GM20000 (cell line): ENCODE measurements at places on chromosomes 6 and 20.
A peak's percentile ranks its signal among the peaks of the same experiment; 100 is the strongest.

- DNase-seq = no peak
These were observed 216.5 kb downstream of the PTPRK start for GRCh38 chr6:128303870-128304269.

GRCh38 chr6:91483415-91484105, 896.7 kb upstream of the MAP3K7 start:
- DNase-seq = no peak

DNA sequence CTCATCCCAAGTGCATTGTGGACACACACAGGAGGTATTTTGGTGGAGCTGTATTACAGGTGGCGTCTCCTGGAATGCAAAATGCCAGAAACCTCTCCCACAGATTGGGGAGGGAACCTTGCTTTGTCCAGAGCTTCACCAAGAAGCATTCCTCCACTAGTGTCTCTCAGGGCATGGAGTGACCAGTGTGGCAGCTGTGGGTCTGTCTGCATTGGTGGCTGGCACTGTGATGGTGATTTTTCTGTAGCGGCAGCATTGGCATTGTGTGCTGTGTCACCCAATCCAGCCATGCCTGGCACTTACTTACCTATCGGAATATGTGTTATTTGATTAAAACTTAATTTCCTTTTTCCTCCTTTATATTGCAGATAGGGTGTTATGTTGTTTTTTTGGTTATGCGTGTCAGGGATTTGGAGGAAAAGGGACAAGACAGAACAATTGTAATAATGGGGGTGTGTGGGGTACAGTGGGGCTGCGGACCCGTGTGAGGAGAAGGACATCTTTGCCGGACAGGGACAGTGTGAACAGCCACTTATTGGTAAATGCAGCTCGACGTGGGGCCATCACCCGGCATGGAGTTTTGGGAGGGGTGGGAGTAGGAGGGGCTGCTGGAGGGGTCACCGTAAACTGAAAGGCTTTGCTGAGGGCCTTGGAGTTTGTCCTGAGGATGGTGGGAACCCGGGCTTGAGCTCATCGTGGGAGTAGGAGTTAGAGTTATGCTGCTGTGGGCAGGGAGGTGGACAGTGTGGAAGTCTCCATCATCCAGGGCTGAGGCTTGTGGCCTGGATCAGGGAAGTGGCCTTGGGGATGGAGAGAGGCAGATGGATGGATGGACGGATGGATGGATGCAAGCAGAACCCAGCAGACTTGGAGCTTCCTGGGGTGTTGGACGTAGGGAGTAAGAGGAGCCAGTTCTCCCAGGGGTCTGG, 105.0 kb downstream of the SYCP2 start:
- no peak for DNase-seq

GRCh38 chr6:14861491-14861943, 384.4 kb upstream of the JARID2 start:
- DNase-seq = no peak

GRCh38 chr6:157625764-157626163, 197.3 kb upstream of the SNX9 start:
- no peak for DNase-seq

- peak; percentile 77 for DNase-seq
These were observed 6.6 kb downstream of the TRIM15 start for GRCh38 chr6:30169658-30170614.
